K562 (cell line): ENCODE measurements at places on chromosomes 7 and 10. TPM values are rescaled to one million over a fixed set of nuclear protein-coding genes. Genes with fewer than 3 reads are reported as not detected.

The OPN4 gene
- not detected in 2 replicates for total RNA-seq

The CHN2 gene
- total RNA-seq = 0.38 and 0.44 TPM in 2 replicates

The TEX47 gene
- total RNA-seq = not detected in 2 replicates

The RALA gene
- 25.9 and 26.1 TPM in 2 replicates for total RNA-seq

The PTPN12 gene
- total RNA-seq = 39.4 and 46.0 TPM in 2 replicates

The LRRD1 gene
- total RNA-seq = not detected in 2 replicates

The FANK1 gene
- 0.22 and 0.51 TPM in 2 replicates for total RNA-seq

The UPK3BL2 gene
- total RNA-seq = 17.0 and 17.6 TPM in 2 replicates

The OR13A1 gene
- 0.07 and 0.13 TPM in 2 replicates for total RNA-seq

The GRID2IP gene
- not detected in 2 replicates for total RNA-seq

The PRKCQ gene
- total RNA-seq = 13.6 and 14.6 TPM in 2 replicates

The GATA3 gene
- 0.24 and 0.25 TPM in 2 replicates for total RNA-seq

The TMEM273 gene
- total RNA-seq = 63.1 and 64.3 TPM in 2 replicates
